ENCODE measurements at places on chromosomes 12 and 14.

GRCh38 chr12:52156757-52157565 lies 34.9 kb downstream of the KRT80 start:
- peak; percentile 78 for DNase-seq

GRCh38 chr14:71804992-71805391 lies 127.2 kb upstream of the RGS6 start:
- no peak for DNase-seq

DNA sequence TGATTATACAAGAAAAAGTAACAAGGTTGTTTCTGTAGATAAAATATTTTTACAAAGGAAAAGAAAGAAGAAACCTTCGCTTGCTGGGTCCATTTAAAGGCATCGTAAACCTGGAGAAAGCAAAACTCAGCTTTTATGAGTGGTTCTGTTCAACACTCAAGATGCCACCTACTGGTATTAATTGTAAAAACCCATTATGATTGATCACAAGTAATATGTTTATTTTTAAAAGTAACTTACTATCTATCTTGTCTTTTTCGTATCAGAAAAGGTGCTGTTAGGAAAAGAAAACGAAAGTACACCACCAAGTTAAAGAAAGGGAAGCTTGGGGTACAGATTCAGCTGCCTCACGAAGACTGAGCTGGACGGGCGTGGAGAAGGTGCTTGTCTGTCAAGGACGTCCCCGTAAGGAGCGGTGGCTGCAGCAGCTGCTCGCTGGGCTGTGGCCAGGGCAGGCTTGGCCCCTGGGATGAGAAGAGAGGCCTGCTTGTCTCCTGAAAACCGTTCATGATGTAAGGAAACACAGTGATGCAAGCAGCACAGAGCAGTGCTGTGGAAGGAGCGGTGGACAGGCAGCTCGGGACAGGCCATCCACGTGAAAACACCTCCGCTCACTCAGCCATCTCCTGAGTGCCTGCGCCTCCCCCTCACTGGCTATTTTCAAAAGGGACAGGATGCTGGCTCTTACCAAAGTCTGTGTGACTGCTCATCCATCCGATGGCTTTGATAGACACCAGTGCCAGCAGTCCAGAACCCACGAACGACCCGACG lies 25.0 kb downstream of the SLC15A4 start:
- peak; percentile 53 for DNase-seq

GRCh38 chr12:27025116-27025515 lies 2.8 kb downstream of the MED21 start:
- DNase-seq: no peak

- DNase-seq: peak; percentile 18
These were observed 406.6 kb upstream of the SYT1 start for GRCh38 chr12:78457938-78458337.

DNA sequence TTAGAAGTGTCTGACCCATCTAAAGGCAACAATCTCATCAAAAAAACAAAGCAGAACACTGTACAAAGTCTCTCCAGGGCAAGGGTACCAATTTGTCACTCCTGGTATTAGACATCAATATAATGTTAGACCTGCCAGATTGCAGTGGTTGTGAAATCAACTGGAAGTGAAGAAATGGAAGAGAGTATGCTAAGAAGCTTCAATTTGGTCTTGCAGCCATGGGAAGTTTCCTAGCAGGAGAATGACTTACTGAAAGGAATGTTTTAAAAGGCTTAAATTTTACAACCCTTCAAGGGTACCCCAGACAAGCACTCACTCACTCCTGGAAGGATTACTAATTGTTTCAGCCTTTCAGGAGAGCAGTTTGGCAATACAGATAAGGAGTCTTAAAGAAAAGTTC lies 18.9 kb downstream of the LLPH start:
- DNase-seq: no peak

GRCh38 chr12:55715833-55716581 lies at the start of gene BLOC1S1:
Gene BLOC1S1, plus strand, starts transcription at chr12:55716046. Its CDS starts 6 bp downstream, at chr12:55716052.
- DNase-seq: peak; percentile 94

- DNase-seq: peak; percentile 63
These were observed at the start of gene GNG2 for GRCh38 chr14:51860164-51860824. Gene GNG2, plus strand, starts transcription at chr14:51860612. Its CDS starts 90,067 bp downstream, at chr14:51950679.

DNA sequence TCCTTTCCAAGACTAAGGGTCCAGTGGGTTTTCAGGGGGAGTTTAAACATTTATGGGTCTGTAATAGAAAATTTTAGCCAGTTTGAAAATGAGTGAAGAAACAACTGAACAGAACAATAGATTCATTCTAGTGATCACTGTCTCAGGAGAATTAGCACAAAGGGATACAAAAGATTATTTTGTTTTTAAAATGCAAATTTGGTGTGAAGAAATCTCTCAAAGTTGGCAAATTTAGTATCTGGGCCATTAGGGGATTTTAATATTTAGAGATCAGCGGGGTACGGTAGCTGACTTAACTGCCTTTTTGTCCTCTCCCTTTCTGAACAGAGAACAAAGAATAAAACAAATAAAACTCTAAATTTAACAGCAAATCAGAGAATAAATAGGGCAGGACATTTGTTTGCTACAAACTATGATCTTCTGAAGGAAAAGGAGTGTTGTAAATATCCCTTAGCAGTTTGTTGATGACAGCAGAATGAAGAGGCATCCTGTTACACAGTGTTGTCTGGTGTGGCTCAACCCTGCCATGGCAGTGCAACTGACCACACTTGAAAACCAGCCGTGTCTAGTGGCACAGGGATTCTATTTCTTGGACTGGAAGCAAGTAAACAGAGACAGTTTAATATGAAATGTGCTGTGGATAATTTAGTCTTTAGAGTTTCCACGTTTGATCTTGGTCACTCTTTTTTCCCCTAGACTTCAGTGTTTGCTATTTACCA lies 46.3 kb upstream of the LRTM2 start:
- no peak for DNase-seq

DNA sequence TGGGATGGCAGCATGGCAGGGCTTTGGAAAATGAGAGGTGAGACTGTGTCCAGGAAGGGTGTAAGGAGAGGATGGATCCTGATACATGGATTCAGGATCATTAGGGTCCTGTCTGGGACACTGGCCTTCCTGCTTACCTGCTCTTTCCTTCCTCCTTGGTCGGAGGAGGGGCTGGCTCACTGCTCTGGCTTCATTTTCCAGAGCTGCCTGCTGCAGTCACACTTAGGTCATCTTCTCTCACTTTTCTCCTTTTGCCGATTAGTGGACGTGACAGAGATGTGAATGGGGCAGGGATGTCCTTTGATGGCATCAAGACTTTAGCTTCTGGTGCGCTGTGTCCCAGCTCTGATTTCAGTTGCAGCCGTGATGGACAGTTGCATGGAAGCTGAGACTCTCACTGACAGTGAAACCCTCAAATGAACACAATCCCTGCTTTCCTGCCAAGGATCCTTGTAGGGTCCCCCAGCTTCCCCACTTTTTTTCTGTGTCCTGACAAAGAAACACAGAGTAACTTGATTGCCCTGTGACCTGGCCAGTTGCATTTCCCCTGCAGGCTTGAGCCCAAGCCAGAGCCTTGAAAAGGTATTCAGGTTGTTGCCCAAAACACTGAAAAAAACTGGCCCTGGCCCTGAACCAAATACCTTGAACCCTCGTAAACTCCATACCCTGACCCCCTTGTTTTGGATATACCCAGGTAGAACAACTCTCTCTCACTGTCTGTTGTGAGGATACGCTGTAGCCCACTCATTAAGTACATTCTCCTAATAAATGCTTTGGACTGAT lies 756 bp upstream of the CIDEB start:
- DNase-seq: no peak

DNA sequence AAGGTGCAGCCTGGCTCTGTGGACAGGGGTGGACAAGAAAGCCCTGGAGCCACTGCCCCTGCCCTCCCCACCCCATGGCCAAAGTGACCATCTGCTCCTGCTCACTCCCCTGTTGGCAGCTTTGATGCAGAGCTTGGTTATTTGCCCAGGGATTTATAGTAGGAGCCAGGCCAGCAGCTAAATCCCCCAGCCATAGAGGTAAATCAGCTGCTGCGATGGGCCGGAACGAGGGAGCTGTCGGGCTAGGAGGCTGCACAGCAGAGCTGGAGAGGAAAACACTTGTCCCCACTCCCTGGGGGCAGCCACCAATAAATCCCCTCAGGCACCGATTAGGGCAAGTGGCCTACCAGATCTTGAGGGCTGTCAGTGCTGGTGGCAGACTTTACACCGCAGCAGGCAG lies 26.0 kb downstream of the SMUG1 start:
- DNase-seq: no peak

DNA sequence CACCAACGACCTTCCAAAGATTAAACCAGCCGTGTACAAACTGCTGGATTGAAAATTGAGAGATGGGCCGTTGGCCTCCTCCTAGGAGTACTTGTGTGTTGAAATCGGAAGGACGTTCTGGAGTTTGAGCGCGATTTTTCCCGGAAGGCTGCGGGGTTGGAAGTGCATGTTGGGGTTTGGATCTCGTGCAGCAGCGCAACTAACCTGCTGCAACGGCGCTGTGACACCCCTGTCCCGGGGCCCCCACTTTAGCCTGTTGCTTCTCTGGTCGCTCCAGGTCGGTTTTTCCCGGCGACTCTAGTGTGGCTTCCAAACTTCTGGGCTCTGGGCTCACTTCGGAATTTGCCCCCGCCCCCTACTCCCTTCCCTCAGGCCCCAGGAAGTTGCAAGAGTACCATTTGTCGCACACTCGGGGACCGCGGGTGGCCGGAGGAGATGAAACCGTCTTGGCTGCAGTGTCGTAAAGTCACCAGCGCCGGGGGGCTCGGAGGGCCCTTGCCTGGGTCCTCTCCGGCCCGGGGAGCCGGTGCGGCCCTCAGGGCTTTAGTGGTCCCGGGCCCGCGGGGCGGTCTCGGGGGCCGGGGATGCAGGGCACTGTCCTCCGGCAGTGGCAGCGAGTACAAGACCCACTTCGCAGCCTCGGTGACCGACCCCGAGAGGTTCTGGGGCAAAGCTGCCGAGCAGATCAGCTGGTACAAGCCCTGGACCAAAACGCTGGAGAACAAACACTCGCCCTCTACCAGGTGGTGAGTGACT lies at the start of gene ACSS3:
Gene ACSS3 (plus strand): TSS at position 394 of the 756 bp plus-strand sequence. CDS start 42 bp downstream, at position 436.
- no peak for DNase-seq

DNA sequence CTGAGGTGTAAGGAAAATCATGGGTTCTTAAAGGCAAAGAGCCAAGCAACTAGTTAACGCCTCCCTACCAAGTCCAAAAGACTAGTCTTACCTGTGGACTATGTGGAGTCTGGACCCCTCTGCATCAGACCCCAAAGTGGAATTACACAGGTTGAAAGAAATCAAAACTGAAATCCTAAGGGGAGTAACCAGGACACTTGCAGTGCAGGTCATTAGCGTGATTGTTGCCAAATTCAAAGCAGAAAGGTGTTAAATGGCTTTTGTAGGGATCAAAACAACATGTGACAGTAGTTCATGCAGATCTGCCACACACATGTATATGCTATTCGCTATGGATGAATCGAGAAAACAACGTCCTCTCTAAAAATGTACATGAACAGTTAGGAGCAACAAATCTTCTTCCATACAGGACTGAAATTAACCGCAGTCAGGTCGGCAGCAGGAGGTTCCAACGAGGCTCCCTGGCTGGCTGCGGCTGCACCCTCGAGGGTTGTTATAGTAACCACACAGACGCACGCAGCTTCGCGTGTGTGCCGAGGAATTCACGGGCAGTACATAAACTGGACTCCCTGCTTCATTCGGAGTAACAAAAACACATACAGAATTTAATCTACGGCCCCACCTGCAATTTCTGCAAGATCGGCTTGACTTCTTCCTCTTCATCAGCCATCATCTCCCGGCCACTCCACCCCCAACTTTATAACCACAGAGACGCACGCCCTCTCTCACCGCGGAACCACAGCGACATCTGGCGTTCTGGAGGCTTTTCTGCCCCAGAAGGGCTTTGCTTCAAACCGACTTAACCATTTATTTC lies at the start of gene TTC5:
Gene TTC5 (minus strand): TSS at position 687 of the 814 bp plus-strand sequence. CDS start 14 bp downstream, at position 673.
- DNase-seq: peak; percentile 91

GRCh38 chr12:91055976-91056375 lies 1.8 kb downstream of the KERA start:
- no peak for DNase-seq

GRCh38 chr12:96719660-96720362 lies 187.2 kb upstream of the NEDD1 start:
- peak; percentile 75 for DNase-seq

DNA sequence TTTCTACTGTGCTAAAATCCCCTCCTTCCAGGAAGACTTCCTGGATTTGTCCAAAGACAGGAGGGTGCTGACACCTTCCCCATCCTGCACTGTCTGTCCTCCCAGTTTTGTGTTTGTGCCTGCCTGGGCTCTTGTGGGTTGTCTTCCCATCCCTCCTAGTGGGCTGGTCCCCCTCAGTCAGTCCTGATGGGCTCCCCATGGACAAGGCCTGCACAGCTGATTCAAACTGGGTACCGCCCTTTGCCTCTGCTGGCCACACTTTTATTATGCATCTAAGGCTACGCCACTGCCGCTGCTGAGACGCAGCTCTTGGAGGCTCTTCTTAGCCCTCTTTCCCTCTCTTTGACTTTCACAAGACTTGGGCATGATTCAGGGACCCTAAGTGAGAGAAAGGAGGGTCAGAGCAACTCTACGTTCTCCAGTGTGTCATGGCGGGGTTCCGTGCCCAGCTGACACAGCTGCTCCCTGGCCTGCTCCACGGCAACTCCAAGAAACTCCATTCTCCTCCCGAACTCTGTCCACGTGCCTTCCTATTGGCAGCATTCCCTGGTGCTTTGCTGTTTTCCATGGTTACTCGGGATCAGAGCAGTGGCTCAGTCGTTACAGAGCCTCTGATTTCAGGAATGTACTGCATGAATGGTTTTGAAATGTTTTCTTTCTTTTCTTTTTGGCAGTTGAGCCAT lies 3.8 kb upstream of the KRT85 start:
- no peak for DNase-seq

DNA sequence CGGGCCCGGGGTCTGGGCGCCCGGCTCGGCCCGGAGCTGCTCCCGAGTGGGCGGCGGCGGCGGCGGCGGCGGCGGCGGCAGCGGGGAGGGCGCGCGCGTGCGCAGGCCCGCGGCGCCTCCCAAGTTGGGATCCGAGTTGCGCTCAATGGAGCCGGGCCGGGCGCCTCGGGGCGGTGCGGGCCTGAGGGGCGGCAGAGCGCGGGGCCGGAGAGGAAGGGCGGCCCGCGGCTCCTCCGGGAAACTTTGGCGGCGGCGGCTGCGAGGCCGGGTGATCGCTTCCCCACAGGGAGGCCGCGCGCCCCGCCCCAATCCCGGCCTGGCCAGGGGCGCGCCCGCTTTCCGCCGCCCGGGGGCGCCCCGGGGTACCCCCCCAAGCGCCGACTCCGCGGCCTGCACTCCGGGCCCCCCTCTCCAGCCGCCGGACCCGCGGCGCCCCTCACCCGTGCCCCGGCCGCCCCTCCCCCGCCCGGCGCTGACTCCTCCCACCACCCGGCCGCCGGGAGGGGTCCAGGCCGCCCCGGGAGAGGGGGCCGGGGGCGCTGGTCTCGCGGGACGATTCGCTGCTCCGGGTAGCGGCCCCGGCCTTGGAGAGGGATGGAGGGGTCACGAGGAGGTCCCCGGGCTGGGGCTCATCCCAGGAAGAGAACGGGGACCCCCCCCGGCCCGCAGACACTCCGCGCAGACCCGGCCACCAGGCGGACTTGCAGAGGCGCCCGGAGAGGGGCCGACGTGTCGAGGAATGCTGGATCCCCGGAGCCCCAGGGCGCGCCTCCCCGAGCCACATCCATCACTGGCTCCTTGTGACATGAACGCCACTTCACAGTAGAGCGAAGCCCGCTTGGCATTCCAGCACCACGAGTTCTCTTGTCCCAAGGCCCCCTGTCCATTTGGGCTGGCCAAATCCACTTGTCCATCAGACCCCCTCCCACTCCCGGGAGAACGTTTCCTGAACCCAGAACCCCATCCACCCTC lies at the start of gene RILPL1:
Gene RILPL1 (minus strand): TSS at position 48 of the 972 bp plus-strand sequence. CDS start 237 bp downstream, outside the sequence.
- peak; percentile 56 for DNase-seq

Measured in lung microvascular endothelial cell (primary cell).